Pons (tissue), 1 donor: ENCODE measurements at places on chromosomes 1 and 21.

DNA sequence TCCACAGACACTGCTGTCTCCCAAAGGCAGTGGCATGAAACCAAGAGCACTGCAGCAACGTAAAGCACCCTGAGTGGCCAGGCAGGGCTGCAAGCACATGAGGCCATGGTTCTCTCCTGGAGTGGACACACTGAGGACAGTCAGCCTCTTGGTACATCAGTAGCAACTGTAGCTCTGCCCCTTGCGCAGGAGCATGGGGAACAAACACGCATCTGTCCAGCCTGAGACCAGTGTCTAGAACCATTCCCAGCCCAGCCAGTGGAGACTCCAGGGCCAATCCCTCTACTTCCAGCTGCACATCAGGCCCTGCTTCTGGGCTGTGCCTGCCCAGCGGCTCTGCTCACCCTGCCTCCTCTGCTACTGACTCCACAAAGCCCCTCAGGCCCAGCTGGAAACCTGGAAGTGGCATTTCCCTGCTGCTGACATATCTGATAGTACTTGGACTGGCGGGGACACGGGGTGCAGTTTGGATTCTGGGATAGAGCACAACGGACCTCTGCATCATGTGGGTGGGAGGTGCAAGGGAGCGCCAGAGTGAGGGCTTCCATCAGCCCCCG lies 49.0 kb downstream of the TOR1AIP2 start:
- no peak for DNase-seq

DNA sequence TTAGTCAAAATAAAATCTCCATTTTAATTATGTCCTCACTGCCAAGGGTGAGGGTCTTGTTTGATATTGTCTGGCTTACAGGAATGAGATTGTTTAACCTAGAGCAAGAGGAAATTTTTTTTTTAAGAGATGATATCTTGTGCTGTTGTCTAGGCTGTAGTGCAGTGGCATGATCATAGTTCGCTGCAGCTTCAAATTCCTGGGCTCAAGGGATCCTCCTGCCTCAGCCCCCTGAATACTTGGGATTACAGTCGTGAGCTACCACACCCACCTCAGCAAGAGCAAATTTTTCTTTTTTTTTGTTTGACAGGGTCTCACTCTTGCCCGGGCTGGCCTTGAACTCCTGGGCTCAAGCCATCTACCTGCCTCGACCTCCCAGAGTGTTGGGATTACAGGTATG lies 84.6 kb downstream of the DISP1 start:
- no peak for DNase-seq

DNA sequence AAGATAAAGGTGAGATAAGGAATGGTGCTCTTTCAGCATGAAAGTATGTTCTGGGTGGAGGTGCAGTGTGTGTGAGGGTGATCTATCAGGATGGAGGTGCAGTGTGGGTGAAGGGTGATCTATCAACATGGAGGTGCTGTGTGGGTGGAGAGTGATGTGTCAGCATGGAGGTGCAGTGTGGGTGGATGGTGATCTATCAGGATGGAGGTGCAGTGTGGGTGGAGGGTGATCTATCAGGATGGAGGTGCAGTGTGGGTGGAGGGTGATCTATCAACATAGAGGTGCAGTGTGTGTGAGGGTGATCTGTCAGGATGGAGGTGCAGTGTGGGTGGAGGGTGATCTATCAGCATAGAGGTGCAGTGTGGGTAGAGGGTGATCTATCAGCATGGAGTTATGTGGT lies 12.3 kb upstream of the MAP10 start:
- DNase-seq, result no peak

GRCh38 chr1:109559995-109560394 lies 11.6 kb downstream of the GNAI3 start:
- no peak for DNase-seq

DNA sequence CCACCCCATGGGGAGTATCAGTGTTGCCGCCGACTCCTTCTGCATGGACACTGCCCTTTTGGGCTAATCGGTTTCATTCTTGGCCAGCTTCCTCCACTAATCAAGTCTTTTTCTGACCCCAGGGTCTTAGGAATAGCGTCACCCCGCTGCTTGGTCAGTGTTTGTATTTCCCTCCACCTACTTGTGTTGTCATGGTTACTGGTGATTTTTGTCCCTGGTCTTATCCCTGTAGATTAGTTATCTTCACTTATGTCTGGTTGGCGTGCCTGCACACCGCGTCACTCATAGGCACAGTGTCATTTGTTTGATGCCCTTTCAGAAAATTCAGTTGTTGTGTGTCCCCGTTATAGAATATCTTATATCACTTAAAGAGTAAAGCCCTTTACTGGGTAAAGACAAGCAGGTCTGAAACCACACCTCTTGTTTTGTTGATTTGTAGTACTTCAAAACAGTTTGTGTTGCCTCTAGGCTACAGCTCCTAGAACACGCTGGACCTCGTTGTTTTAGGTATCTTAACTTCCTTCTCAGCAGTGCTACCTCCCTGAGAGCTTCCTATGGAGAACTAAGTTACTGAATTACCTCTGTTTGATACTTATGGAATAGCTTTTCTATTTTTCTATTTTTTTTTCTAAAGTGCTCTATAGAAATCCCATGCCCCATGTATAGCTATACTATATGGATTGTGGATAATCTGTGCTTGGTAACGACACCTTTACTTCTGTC lies 868 bp downstream of the PPP1R12B start:
- DNase-seq, result peak; percentile 68

GRCh38 chr1:229993894-229994293 lies 73.1 kb upstream of the GALNT2 start:
- no peak for DNase-seq

GRCh38 chr1:179941454-179941853 lies 13.2 kb upstream of the CEP350 start:
- no peak for DNase-seq

DNA sequence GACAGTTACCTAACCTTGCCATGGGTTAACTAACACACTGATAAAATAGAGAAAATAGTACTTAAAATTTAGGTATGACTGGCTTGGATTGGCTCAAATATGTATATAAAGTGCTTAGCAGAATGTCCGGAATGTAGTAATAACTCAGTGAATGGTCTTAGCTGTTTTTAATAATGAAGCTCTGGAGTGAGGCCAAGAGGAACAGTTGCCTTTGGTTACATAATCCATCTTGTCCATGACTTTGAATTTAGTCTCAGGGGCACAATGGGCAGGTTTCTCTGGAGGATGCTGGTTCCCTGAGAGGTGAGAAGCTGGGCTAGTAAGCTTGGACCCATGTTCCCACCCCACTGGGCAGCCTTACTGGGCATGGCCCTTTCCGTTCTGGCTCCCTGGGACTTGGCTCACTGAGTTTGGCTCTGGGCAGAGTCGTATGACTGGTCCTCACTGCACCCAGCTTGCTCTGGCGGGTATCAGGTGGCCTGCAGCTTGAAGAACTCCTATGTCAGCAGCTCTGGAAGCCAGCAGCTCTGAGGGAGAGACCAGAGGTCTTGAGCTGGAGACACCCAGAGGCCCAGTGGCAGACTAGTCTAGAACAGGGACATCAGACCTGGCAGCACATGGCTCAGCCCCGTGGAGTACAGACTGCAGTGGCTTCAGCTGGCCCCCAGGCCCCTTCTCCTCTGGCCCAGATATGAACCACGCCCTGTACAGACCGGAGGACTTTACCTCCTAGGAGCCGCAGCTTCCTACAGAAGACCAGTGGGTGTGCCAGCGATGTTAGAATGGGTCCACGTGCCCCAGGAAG lies 40.4 kb downstream of the TENT5C start:
- DNase-seq, result no peak

DNA sequence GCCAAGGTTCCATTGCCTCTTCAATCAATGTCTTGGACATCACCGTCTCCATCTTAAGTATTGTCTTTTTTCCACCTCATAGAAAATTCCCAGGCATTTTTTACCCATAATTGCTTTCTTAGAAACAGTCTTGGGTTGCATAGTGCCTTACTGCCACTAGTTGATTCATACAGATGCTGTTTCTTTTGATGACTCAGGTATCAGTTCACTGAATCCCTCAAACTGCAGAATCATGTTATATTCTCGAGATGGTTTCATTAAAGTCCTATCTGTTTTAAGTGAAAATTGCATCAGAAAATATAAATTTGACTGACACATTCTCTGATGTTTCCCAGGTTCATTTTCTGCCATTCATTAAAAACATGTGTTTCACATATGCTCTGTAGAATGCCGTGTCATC lies 1489.1 kb downstream of the BRINP3 start:
- DNase-seq, result no peak

DNA sequence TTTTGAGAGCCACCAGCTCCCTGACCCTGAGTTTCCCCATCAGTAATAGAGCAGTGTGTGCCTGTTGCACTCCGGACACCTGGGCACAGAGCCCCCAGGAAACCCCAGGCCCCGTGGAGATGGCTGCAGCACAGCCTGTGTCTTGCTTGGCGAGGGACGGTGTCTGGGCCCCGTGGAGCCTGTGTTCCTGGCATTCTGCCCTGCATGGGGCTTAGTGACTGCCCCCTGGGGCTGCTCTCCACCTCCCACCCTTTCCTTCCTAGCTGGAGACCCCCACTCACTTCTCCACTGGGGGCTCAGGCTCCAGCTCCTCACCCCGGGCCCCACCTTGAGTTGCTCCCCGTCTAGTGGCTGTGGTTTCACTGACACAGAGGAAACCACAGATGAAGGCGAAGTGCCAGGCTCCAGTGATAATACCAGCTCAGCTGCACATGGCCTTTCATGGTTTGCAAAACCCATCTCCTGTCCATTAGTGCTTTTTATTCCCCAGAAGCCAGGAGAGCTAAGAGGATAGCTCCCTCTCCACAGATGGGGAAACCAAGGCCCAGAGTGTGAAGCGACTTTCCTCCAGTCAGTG lies 39.4 kb downstream of the DMRTB1 start:
- DNase-seq, result no peak

- no peak for DNase-seq
Observed at GRCh38 chr1:6299557-6300165, 38.8 kb upstream of the GPR153 start.

DNA sequence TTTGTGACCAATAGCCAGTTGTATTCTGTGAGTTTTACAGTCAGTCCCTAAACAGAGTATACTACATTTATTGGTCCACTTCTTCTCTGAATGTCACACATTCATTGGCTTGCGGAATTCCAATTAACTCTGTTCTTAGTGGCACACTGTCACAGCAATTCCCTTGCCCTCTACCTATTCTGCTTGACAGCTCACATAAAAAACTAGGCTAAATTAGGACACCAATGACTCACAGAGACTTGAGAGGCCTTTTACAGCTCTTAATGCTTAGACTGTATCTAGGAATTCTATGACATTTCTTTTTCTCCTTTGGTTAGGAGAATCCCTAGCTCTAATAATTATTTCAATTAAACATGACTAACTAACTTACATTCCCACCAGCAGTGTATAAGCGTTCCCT lies 104.1 kb downstream of the NEGR1 start:
- peak; percentile 11 for DNase-seq

DNA sequence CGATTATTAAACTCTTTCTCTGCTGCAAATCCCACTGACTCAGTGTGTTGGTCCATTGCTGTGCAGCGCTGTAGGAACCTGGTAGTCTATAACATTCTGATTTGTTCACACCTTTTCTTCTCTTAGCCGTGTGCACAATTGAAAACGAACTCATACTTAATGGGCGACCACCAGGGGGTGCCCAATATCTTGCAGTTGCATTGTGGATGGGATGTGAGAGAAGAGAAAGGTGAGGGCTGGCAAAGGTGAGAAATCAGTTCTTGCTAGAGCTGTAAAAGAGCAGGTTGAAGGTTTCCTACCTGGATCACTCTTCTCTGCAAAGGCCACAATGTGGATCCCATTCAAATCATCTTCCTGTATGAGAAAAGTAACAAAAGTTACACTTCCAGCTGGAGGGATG lies 51.0 kb downstream of the CASQ2 start:
- peak; percentile 8 for DNase-seq

GRCh38 chr1:160567858-160568682 lies 11.2 kb downstream of the CD84 start:
- no peak for DNase-seq

DNA sequence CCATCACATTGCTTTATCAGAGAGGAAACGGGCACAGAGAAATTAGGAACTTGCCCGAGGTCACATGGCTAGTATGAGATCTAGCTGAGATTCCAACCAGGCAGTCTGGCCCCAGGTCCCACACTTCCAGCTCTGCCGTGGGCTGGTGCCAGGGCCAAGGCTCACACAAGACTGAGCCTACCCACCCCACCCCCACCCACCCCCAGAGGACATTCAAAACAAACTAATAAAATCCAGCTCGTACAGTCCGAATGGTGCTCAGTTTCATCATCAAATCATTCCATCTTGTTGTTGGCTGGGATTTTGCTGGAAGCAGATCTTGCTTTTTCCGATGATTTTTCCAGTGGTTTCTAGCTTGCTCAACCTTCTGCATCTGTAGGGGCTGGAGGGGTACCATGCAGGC lies 27.9 kb downstream of the MATN1 start:
- no peak for DNase-seq

- peak; percentile 26 for DNase-seq
Observed at GRCh38 chr1:183318433-183318832, 99.7 kb downstream of the NMNAT2 start.

DNA sequence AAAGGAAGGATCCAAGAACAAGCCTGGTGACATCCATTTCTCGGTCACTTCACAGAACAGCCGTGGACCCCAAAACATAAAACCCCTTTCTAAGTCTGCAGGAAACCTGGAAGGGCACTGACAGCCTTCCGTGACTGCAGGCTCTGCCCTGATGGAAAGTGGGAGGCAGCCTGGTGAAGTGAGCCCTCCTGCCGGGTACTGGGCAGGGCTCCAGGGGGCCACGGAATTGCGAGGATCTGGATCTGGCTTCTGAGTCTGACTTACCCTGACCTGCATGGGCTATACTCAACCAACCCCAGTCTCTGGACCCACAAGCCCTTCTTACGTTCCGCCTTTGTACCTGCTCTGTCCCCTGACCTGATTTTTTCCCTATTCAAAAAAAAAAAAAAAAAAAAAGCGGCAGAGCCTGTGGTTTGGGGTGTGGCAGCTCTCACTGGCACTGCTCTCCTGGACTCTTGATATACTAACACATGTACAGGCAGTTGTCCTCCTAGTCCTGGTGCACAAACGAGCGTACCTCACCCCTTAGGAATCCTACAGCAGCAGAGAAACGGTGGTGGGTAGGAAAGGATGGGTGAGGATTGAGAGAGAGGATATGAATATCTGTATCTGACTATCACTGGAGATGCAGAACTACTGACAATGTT lies 82.9 kb downstream of the BEND5 start:
- no peak for DNase-seq

DNA sequence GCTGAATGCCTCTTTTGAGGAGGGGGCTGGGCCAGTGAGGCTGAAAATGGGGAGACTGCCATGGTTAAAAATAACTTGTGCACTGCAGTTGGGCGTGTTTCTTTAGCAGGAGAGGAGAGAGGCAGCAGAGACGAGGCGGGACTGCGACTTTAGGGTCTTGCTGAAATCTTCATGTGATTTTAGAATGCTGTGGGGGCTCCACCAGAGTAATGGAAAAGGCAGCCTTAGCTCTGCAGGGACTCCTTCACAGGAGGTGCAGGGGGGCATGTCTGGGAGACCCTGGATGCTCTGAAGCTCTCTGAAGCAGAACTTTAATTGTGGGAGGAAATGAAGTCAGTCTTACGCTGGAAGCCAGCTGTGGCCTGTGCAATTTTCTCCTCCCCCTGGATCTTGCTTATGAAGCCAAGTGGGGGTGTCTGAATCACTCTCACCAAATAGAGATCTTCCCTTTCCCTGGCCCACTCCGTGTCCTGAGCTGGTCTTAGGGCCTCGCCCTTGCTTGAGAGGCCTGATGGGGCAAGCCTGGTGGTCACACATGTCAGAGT lies 60.8 kb downstream of the NDUFS5 start:
- DNase-seq, result no peak
